Ureter (tissue), 1 donor: ENCODE measurements at places on chromosomes 7 and 10.

DNA sequence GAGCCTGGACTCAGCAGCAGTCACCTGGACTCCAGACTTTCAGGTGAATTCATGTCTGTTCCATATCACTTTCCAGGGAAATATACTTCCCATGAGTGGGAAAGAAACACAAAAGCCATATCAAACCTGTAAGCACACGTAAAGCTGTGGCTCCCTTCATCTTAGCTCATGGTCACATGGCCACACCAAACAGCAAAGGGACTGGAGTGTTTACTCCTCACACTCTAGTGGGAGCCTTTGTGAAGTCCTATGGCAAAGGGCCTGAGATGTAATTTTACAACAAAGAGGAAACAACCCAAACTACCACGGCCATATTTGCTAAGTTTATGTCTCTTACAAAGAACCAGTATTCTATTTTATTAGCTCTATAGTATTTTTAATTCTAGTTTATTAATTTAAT lies 16.3 kb downstream of the SFTPA1 start:
- DNase-seq: no peak

- no peak for DNase-seq
These were observed 79.8 kb downstream of the ABI1 start for GRCh38 chr10:26780793-26781601.

DNA sequence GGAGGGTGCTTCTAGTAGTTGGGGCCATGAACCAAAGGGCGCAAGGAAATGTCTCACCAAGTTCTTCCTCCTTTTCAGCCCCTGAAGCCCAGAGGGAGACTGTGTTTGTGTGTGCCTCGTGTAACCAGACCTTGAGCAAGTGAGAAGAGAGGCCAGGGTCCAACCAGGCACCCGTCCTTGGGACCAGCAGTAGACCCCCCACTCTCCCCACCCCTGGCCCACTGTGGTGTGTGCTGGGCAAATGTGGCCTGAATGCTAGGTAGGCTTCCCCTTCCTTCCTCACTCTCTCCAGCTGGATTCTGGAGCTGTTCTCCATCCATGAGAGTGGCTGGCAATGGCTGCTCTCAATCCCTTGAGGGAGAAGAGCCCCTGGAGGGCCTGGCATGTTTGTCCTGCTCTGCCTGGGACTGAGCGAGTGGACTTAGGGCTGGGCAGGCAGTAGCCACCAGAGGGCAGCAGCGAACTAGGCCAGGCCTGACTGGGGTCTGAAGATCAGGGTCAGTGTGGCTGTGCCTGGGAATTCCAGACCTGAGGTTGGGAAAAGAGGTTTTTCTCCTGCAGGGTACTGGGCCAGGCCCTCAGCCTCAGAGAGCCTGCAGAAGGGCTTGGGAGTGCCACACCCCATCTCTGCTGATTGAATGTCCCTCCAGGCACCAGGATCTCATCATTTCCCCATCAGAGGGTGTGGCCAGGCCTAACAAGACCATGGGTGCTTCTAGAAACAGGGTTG lies 12.5 kb downstream of the SFRP5 start:
- no peak for DNase-seq

DNA sequence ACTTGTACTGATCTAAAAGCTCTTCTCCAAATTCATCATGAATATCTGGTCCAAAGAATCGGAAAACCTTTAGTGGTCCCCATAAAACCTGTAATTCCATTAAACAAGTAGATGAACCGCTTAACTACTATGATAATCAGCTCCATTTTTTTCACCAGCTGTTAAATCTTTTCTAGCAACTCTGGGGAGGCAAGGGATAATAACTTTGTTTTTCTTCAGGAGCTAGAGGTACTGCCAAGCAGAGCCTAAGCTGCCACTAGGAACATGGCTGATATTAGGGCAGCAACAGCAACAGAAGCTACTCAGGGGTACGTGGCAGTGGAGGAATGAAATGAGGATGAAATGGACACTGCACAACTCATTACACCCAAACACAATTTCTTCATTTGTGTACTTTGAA lies 138.0 kb downstream of the SRPK2 start:
- no peak for DNase-seq
